ENCODE measurements at places on chromosomes 6 and 20. TPM values are rescaled to one million over a fixed set of nuclear protein-coding genes. Genes with fewer than 3 reads are reported as not detected.
A peak's percentile ranks its signal among the peaks of the same experiment; 100 is the strongest.

Gene ADA
- total RNA-seq: 7.0 TPM

Gene LY6G6C
- not detected for total RNA-seq

DNA sequence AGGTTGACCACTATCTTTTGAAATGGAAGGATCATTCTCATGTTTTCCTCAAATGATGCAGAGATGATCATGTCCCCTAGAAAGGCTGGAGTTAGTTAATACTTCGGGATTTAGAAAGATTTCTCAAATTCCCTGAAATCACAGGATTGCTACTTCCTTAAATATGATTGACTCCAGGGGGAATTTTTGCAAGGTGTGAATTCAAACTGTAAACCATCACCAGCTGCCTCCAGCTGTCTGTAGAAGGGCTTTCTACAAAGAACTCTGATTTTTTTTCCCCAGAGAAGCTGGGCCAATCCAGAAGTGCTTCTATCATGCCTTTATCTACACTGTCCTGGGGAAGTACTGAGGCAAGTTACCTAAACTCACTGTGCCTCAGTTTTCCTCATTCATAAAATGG lies 114.5 kb downstream of the EDN1 start:
- H3K36me3 ChIP-seq: no peaks in the 10 kb centered on the region
- no peak overlapping the region for H3K4me3 ChIP-seq
- DNase-seq: no peak
- no peaks in the 10 kb centered on the region for H3K27me3 ChIP-seq

Gene PXT1
- total RNA-seq: not detected

DNA sequence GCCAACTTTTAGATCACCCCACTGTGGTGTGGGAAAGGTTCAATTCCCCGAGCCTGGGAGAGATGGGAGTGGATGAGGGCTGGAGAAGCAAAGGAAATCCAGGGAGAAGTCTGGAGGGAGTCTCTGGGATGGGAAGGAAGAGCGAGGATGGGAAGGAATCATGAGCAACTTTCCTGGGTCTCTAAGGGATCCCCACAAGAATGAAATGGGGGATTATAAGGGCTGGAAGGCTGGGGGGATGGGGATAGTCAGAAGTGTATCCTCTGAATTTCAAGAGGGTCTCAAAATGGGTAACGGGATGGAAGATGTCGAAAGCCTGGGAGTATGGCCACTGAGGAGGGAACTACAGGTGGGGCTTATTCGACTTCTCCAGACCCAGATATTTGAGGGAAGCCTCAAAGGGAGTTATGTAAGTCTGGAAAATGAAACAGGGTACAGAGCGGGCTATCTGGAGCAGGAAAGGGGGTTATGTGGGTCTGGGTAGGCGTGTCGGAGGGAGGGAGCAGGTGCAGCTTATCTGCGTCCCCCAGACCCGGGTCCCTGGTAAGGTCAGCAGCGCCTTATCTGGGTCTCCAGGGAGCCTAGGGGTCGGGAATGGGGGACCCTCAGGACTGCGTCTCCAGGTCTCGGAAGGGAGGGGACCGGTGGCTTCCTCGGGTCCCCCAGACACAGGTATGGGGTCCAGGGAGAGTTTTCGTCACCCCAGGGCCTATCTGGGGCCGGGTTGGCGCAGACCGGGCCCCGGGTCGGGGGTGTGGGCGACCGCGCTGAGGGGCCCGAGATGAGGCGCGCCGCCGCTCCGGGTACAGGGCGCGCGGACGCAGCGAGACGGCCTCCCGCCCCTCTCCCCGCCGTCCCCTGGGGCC lies 550 bp downstream of the PLAGL2 start:
- peak overlapping the region; percentile 99 for H3K4me3 ChIP-seq
- H3K27me3 ChIP-seq: no peaks in the 10 kb centered on the region
- H3K36me3 ChIP-seq: peaks cover 69% of the 10 kb centered on the region
- peaks cover 39% of the 10 kb centered on the region for H3K4me1 ChIP-seq
- no peak for DNase-seq
- peak overlapping the region; percentile 89 for H3K27ac ChIP-seq

GRCh38 chr20:37697314-37697713 lies 3.5 kb downstream of the CTNNBL1 start:
- DNase-seq: no peak
- H3K27ac ChIP-seq: no peak overlapping the region
- H3K27me3 ChIP-seq: peaks cover 3% of the 10 kb centered on the region
- H3K4me1 ChIP-seq: 0 out of 2 replicates have a peak, but pooled peaks cover 2% of the 10 kb centered on the region
- no peaks in the 10 kb centered on the region for H3K36me3 ChIP-seq

Gene TUBE1
- 22.2 TPM for total RNA-seq

- no peak overlapping the region for H3K27ac ChIP-seq
- no peak for DNase-seq
- no peaks in the 10 kb centered on the region for H3K36me3 ChIP-seq
- peaks cover 66% of the 10 kb centered on the region for H3K27me3 ChIP-seq
- H3K4me3 ChIP-seq: no peak overlapping the region
Measured at GRCh38 chr6:3868544-3868943, 19.4 kb downstream of the FAM50B start.

GRCh38 chr6:136676075-136676474 lies 116.2 kb downstream of the MAP3K5 start:
- no peaks in the 10 kb centered on the region for H3K4me1 ChIP-seq
- no peaks in the 10 kb centered on the region for H3K27me3 ChIP-seq
- no peak for DNase-seq
- no peak overlapping the region for H3K27ac ChIP-seq

GRCh38 chr6:44456070-44456965 lies 68.8 kb downstream of the CDC5L start:
- H3K27ac ChIP-seq: peak overlapping the region; percentile 26
- peaks cover 3% of the 10 kb centered on the region for H3K27me3 ChIP-seq
- H3K4me1 ChIP-seq: peaks cover 8% of the 10 kb centered on the region

GRCh38 chr6:79733388-79733787 lies 102.3 kb downstream of the SH3BGRL2 start:
- H3K4me1 ChIP-seq: no peaks in the 10 kb centered on the region
- no peaks in the 10 kb centered on the region for H3K36me3 ChIP-seq
- H3K4me3 ChIP-seq: no peak overlapping the region
- H3K27me3 ChIP-seq: peaks cover 2% of the 10 kb centered on the region

DNA sequence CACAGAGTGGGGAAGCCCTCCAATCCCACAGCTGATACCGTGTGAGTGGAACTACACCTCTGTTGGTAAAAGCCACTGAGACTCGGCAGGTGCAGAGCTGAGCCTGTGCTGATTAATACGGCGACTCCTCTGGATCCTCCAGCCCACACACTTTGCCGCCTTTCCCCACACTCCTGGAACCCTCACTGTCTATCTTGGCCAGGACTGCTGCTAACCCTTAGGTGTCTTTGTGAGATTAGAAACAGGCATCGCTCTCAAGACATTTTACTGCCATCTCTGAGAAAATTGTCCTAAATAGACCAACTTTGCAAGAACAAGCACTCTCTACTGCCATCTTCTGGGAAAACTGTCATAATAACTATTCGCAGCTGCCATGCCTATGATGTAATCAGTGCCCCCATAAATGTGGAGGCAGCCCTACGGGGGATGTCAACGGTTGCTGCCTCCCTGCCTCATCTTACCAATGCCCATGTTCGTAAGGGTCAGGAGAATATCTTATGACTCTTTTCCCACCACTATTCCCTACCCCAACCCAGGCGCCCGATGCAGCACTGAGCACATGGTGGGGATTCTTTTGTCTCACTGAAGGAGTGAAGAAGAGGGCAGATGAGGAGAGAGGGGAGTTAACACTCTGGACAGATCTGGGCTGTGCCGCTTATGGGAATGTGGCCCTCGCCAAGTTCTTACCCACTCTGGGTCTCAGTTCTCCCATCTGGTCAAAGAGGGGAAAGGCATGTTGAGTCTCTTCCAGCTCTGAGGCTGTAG lies 26.1 kb upstream of the KCNB1 start:
- H3K27me3 ChIP-seq: peaks cover 39% of the 10 kb centered on the region
- no peaks in the 10 kb centered on the region for H3K36me3 ChIP-seq
- no peaks in the 10 kb centered on the region for H3K4me1 ChIP-seq
- no peak overlapping the region for H3K4me3 ChIP-seq

Gene MAPK13
- total RNA-seq: 0.69 TPM

DNA sequence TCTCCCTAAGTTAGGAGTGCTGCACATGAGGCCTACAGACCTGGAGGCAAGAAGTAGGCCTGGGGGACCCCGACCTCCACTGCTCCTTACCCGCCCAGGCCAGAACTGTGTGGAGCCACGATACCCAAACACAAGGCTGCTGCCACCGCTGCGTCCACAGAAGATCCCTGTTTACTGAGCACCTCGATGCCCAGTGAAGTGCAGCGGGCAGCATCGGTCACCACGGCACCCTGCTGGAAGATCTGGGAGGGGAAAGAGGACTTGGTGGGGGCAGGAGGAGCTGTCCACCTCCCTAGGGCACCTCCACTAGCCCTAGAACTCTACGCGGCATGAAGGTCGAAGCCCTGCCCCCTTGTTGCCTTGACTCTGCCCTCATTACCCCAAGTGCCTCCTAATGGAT lies 9.9 kb downstream of the GGT7 start:
- no peak overlapping the region for H3K27ac ChIP-seq
- peaks cover 24% of the 10 kb centered on the region for H3K36me3 ChIP-seq

DNA sequence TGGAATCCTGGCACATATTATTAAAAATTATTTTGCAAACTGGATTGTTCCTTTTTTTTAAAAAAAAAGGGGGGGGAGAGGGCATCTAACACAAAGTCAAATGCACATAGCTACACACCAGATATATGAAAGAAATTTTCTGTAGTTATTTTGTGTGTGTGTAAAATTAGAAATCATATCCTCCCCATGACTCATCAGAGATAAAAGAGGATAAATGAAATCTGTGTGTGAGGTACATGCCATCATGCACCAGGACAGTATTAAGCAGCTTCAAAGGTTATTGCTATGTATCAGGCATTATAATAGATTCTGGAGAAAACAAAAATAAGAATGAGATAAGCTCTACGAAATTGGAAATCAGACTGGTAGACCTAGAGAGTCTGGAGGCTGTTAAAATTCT lies 5.2 kb downstream of the BTBD9 start:
- H3K4me3 ChIP-seq: no peak overlapping the region
- H3K36me3 ChIP-seq: no peaks in the 10 kb centered on the region
- peaks cover 5% of the 10 kb centered on the region for H3K4me1 ChIP-seq

DNA sequence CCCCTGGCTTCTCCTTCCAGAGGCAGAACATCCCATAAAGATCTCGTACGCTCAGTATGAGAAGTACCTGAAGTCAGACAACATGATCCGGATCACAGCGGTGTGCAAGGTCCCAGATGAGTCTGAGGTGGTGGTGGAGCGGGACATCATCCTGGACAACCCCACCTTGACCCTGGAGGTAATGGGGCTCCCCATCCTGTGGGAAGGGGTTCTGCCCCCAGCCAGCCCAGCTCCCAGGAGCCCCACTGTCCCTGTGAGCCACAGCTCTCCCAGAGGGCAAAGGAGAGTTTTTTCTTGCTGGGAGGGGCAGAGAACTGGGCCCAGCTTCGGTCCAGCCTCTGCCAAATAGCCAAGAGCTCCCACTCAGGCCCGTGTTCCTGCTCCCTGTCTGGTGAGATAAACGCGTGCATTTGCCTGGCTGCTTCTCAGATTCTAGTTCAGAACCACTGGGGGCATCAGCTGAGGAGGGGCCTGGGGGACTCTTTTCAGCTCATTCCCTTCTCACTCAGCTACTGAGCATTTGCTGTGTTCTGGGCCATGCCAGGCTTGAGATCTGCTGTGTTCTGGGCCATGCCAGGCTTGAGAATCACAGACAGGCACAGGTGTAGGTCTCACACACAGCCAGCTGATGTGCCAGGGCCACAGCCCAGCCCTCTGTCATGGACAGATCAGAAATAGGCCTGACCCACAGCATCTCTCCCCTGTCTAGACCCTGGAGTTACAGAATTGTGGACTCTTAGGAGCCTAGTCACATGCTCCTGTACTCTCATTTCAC lies 39.5 kb downstream of the TGM3 start:
- DNase-seq: no peak
- H3K4me3 ChIP-seq: no peak overlapping the region
- peaks cover 30% of the 10 kb centered on the region for H3K27me3 ChIP-seq
- no peaks in the 10 kb centered on the region for H3K36me3 ChIP-seq
- H3K27ac ChIP-seq: no peak overlapping the region

DNA sequence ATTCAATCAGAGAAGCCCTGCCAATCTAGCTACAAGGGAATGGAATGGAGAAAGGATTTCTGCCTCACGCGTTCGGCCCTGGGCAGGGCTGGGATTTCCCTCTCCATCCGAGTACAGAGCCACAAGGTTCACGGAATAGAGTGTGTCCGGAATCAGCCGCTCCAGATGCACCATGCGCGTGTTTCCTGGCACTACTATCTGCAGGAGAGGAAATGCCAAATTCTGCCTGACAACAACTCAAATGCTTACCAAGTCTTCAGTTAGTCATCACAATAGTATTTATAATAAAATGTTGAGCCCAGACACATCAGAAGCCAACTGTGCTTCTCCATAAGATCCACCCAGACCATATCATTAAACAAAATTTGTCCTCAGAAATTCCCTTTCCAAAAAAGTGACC lies 75.1 kb downstream of the COL12A1 start:
- no peak for DNase-seq
- H3K4me3 ChIP-seq: no peak overlapping the region
- no peaks in the 10 kb centered on the region for H3K36me3 ChIP-seq
- H3K27me3 ChIP-seq: no peaks in the 10 kb centered on the region
- no peak overlapping the region for H3K27ac ChIP-seq

DNA sequence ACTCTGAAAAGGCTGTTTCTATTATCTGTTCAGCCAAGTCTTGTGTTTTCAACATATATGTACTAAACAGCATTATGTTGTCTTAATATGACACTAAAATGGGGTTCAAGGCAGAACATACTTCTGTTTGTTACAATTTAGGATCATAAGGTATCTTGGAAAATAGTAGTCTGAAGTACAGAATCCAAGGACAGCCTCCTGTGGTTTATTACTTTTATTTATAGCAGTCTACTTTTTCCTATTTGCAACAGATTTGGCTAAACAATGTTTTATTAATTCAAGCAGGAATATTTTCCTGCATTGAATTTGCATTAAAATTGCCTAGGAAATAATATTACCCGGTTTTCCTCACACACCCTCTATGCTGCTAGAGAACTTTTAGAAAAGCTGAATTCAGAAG lies 67.7 kb downstream of the PLEKHG1 start:
- no peak for DNase-seq
- peaks cover 7% of the 10 kb centered on the region for H3K27me3 ChIP-seq
- H3K4me3 ChIP-seq: no peak overlapping the region
- H3K27ac ChIP-seq: no peak overlapping the region
- H3K36me3 ChIP-seq: no peaks in the 10 kb centered on the region
